ENCODE measurements at places on chromosomes 6 and 20.

DNA sequence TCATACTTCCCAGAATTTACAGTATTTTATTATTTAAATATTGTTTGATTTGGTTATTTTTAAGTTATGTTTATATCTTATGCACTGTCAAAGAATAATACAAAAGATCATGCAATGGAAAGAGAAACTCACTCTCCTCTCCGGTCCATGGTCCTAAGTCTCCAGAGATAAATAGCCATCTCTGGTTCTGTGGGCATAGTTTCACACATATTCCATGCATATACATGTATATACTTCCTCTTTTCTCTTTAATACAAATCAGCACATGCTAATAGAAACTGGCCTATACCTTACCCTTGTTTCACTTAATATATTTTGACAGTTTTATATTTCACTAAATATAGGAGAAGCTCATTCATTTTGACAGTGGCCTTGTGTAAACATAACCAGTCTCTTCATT lies 901.7 kb upstream of the CITED2 start:
- H3K4me1 ChIP-seq = no peaks in the 10 kb centered on the region
- H3K27ac ChIP-seq = no peak overlapping the region
- H3K27me3 ChIP-seq = no peaks in the 10 kb centered on the region
- no peaks in the 10 kb centered on the region for H3K36me3 ChIP-seq

DNA sequence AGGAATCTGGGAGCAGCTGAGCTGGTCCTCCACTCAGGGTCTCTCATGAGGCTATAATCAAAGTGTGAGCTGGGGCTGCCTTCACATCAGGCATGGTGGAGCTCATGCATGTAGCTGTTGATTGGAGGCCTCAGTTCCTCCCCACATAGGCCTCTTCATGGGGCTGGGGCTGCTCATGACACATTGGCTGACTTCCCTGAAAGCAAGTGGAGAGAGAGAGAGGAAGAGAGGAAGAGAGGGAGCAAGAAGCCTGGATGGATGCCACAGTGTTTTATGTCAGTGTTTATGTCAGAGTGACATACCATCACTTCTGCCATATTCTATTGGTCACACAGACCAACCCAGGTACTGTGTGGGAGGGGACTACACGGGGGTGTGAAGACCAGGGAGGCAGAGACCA lies 43.8 kb downstream of the EYA2 start:
- no peaks in the 10 kb centered on the region for H3K36me3 ChIP-seq
- H3K4me1 ChIP-seq = no peaks in the 10 kb centered on the region
- H3K27ac ChIP-seq = no peak overlapping the region

DNA sequence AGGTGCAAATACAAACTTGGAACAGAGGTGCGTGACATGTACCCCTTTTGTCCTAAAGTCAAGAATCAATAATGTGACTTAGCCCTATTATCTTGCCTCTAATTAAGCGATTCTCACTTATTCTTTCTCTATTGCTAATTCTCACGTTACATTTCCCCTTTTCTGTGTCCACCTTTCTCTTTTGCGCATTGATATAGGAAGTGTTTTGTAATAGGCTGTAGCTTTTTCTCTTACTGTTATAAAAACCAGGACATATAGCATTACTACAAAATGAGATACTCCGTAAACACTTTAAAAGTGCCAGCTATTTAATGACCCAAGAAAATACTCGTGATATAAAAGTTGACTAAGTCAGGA lies 669 bp upstream of the TMEM30A start:
- H3K4me1 ChIP-seq = peaks cover 29% of the 10 kb centered on the region
- no peaks in the 10 kb centered on the region for H3K36me3 ChIP-seq
- H3K27ac ChIP-seq = peak overlapping the region; percentile 76
- DNase-seq = no peak
- H3K27me3 ChIP-seq = no peaks in the 10 kb centered on the region

- H3K4me1 ChIP-seq = peaks cover 21% of the 10 kb centered on the region
- H3K36me3 ChIP-seq = peaks cover 19% of the 10 kb centered on the region
- no peaks in the 10 kb centered on the region for H3K27me3 ChIP-seq
- H3K4me3 ChIP-seq = peak overlapping the region; percentile 99
- peak overlapping the region; percentile 89 for H3K27ac ChIP-seq
- no peak for DNase-seq
Observed at GRCh38 chr6:170584954-170585498, 589 bp upstream of the PDCD2 start.

DNA sequence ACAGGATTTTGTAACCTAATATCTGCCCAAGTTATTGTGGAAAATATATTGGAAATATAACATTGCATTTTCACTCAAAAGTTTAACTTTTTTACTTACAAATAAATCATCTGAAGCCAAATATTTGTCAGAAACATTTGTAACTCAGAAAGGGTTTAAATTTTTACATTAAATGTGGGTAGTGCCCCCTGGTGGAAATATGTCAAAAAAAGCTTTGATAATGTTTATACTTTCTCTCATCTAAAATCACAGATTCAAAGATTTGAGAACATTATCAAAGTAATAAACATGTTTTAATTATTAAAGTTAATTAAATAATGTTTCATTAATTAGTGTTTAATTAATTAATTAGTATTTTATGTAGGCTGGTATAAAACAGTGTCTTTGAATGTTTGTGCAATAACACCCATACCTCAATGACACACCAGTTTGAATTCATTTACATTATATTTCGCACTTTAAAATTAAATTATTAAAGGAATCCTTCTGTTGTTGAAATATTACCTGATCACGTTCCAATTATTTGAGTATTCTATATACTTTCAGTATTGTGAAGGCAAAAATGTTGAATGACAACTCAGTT lies 320.1 kb upstream of the FKBP1C start:
- H3K4me1 ChIP-seq = no peaks in the 10 kb centered on the region
- H3K27ac ChIP-seq = no peak overlapping the region
- no peaks in the 10 kb centered on the region for H3K36me3 ChIP-seq
- no peaks in the 10 kb centered on the region for H3K27me3 ChIP-seq

DNA sequence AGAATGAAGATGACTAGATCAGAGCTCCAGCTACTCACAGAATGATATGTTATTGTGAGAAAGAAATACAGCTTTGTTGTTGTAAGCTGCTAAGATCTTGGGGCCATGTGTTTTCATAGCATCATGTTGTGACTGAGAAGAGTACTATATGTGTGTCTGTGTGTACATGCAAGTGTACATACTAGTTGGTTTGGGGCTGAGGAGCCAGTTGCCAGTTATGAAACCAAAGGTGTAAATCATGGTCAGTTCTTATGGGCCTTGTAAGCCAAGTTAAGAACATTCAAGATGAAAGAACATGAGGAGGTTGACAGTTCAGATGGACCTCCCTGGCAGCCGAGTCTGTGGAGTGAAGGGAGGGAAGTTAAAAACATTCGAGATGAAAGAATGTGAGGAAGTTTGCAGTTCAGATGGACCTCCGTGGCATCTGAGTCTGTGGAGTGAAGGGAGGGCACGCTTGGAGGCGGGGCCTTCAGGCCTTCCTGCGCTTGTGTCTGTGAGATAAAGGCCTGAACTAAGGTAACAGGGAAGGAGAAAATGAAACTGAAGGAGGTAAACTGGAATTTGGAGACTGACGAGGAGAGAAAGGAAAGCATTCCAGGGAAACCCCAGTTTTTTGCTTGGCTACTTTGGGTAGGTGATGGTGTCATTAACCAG lies 13.9 kb downstream of the AFDN start:
- H3K36me3 ChIP-seq = no peaks in the 10 kb centered on the region
- no peak for DNase-seq
- no peaks in the 10 kb centered on the region for H3K27me3 ChIP-seq
